CD4-positive, alpha-beta T cell treated with Interleukin-17A for 4 hours (primary cell): ENCODE measurements at places on chromosomes 11 and 22.

GRCh38 chr22:41517172-41518047 is 26.9 kb downstream of the POLR3H start:
- DNase-seq: peak; percentile 60

DNA sequence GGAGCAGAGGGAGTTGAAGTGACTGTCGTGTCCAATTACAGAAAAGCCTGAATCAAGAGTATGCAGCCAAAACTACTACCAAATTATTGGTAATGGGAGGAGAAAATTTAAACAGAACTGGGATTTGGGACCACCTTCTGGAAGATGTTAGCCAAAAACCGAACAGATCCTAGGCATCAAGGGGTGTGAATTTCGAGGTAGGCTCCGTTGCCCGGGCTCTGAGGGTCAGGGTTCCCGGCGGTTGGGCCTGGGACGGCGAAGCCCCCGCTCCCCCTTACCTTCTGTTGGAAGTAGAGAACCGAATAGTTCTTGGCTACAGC is 313 bp downstream of the PRCP start:
- DNase-seq: no peak

- no peak for DNase-seq
Measured at GRCh38 chr11:86978247-86978646, 23.1 kb upstream of the FZD4 start.

- DNase-seq: no peak
Measured at GRCh38 chr11:108559340-108559739, 34.2 kb downstream of the EXPH5 start.

- DNase-seq: no peak
Measured at GRCh38 chr11:119789766-119790407, 60.9 kb upstream of the NECTIN1 start.

- no peak for DNase-seq
Measured at GRCh38 chr22:28044546-28045173, 125.6 kb upstream of the PITPNB start.

GRCh38 chr11:34239465-34240149 is 118.2 kb downstream of the ABTB2 start:
- DNase-seq: no peak

- DNase-seq: no peak
Measured at GRCh38 chr11:72624496-72625201, 49.6 kb downstream of the PDE2A start.

GRCh38 chr11:107713009-107713408 is 1.2 kb upstream of the SLN start:
- no peak for DNase-seq

DNA sequence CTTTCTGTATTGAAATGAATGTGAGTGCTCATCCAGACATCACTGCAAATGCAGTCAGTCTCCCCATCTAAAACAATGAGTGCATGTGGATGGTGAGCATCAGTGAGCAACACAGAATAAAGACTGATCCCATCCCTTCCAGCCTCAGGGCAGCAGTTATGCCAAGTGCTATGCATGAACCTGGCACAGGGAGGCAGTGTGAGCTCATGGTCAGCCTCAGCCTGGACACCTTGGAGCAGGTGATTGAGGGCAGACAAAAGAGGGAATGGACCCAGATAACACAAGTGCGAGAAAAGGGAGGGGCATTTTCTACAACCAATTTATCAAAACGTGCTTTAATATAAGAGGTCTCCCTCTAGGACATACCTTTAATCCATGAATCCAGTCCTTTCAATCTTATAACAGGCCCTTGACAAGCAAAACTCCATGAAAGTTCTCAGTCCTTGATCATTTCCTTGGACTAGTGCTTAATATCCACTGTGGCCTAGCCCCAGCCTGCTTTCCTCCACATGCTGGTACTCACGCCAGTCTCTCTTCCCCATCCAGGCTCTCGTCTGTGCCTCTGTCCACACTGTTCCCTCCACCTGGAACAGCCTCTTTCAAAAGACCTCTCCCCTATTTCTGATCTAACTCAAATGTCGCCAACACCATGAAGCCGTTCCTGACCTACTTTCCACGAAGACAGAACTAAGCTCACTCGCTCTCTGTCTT is 50.5 kb upstream of the LRRC55 start:
- no peak for DNase-seq

DNA sequence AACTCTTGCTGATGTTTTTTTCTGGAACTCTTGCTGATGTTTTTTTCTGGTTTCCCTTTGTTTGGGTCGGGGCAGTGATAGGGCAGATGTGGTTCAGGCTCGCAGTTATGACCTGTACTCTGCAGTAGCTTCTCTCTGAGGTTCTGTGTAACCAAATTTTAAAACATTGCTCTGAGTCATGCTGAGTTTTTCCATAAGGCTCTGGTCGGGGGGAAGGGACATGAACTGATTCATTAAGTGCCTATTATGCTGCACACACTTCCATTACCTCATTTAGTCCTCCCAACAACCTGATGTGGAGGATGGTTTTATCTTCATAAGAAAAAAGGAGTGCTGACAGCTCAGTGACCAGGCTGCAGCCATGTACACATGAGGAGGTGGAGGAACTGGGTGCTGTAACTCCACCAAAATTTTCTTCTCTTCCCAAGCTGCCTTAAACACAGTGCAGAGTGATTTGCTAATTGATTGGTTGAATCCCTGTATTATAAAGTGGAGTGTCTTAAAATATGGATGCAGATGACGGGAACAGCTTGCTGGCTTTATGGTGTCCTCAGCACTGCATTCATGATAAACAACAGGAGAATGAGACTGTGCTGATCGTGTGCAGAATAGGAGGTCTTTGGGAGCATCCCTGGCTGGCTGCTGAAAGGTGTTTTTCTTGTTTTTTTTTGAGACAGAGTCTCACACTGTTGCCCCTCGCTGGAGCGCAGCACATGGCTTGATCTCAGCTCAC is 19.1 kb downstream of the TNRC6B start:
- peak; percentile 36 for DNase-seq

DNA sequence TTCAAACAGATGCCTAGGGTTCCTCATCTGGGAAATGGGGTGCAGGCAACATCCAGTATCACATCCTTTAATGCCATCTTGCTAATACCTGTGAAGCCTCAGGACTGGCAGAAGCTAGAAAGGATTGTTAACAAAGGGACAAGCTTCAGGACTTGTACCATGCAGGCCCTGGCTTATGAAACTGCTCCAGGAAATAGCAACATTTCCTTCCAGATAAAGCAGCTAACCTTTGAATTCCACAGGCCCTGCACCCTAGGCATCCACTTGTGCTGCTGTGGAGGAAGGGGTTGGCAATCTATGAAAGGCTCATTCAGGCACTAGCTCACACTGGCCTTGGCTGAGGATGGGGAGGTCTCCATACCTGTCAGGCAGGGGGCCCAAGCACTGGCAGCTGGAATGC is 87.2 kb downstream of the BTBD10 start:
- DNase-seq: no peak

- DNase-seq: no peak
Measured at GRCh38 chr22:27572278-27572666, 229.3 kb downstream of the MN1 start.

GRCh38 chr11:27233654-27234042 is 129.4 kb downstream of the CCDC34 start:
- no peak for DNase-seq

DNA sequence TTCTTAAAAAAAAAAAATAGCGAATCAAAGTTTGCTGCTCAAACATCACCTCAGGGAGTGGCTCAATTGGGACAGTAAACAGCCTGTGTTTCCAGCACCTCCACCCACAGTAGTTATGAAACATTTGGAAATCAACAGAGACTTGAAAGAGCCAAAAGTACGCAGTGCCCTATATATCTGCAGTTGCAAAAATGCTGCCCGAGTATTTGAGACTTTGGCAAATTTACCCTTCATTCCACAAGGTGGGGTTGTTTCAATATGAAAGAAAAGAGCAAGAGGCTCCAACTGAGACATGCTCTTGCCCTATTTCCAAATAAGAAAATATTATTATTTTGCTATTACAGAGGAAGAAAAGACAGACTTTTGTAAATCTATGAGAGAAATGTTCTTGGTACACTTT is 851.1 kb upstream of the RAG2 start:
- DNase-seq: no peak

DNA sequence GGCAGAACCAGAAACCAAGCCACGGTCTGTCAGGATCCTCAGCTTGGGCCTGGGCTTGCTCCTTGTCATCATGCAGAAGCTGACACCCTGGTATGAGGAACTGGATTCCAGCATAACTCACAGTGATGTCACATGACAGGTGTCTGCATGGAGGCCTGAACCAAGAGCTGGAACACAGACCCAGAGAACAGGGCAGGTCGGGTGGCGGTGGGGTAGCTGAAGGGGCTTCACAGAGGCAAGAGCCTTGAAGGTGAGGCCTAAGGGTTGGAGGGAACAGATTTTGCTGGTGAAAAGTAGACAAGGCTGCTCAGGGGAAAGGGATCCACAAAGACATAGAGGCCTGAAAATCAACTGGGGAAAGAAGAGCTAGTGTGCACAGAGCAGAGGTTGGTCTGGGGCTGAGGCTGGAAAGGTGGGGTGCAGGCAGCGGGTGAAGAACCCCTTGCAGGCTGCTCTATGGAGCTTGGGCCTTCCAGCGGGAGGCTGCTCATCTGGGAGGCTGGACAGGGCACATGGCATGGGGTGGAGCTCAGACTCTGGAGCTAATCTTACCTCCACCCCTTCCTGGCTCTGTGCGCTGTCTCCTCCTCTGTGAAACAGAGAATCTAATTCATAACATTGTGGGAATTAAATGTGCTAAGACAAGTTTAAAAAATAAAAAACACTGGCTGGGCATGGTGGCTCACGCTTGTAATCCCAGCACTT is 18.4 kb upstream of the RPS3 start:
- no peak for DNase-seq

GRCh38 chr22:49166746-49167145 is 660.9 kb downstream of the BRD1 start:
- no peak for DNase-seq

GRCh38 chr11:113629562-113629961 is 76.5 kb downstream of the TMPRSS5 start:
- DNase-seq: no peak

- DNase-seq: no peak
Measured at GRCh38 chr11:127098684-127099083, 98.1 kb upstream of the KIRREL3 start.

GRCh38 chr11:1820463-1821325 is 14.1 kb upstream of the SYT8 start:
- no peak for DNase-seq

DNA sequence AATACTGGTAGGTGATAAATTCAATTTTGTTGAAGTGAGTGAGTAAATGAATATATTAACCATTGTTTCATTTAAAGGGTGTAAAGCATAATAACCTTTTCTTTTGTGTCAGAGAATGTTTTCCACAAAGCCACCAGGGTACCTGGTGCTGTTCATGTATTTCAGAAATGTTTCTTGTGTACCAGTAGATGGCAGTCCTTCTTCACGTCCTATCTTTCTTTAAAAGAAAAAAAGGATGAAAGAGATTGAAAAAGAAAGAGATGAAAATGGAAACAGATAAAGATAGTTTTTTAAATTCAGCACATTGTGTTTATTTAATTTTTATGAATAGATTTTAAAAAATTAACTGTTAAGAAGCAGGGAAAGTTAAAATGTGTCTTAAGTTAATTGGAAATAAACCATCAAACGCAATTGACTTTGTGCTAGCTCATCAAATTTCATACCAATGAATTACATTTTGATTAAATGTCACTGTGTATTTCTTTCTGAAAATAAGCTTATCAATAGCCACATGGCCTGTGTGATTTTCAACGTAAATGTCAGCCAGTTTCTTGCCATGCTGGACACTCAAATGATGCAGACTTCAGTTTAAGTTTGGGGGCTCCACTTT is 65.5 kb upstream of the CHORDC1 start:
- DNase-seq: no peak

- peak; percentile 49 for DNase-seq
Measured at GRCh38 chr11:14908214-14908880, 16.3 kb upstream of the CYP2R1 start.

- DNase-seq: no peak
Measured at GRCh38 chr11:61739966-61740365, 12.5 kb upstream of the MYRF start.

DNA sequence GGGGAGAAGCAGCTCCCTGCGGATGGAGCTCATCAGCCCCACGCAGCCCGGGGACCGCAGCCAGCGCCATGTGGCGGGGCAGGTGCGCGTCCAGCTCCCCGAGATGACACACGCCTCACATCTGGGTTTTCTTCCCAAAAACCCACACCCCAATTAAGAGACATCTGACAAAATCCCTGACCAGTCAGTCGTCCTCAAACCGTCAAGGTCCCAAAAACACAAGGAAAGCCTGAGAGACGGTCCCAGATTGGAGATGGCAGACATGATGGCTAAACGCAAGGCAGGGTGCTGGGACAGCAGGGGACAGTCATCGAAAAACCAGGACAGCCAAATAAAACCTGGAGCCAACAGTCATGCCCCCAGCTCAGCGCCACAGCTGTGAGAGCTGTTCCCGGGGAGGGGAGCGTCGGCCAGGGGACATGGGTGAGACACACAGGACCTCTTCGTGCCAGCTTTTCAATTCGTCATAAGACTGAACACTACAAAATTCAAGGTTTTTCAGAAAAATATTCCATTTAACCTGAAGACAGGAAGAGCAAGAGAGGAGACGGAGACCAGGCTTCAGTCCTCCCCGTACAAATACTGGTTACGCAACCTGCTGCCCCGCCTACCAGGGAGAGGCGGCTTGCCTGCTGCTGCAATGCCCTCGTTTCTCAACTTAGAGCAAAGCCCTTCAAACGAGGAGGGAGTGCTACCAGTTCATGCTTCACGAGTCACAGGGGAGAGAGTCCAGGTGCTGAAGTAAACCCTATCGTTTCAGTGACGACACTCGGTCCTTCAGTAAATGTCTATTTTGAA is 10.5 kb downstream of the TOLLIP start:
- DNase-seq: no peak

DNA sequence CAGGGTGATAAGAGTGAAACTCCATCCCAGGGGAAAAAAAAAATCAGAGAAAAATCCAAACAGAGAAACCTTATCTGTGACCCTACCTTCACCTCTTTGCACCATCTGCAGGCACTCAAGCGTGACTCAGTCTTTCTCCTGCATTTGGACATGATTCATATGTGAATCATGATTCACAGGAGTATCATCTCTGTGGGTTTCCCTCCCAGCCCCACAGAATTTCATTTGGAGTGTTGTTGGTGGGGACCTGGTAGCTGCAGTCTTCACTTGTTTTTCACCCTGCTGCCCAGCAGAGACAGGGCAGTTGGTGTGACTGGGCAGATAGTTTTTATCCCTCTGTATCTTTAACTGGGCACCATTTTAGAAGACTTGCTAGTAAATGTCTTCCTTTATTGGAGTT is 75.7 kb downstream of the DEPDC5 start:
- peak; percentile 27 for DNase-seq

DNA sequence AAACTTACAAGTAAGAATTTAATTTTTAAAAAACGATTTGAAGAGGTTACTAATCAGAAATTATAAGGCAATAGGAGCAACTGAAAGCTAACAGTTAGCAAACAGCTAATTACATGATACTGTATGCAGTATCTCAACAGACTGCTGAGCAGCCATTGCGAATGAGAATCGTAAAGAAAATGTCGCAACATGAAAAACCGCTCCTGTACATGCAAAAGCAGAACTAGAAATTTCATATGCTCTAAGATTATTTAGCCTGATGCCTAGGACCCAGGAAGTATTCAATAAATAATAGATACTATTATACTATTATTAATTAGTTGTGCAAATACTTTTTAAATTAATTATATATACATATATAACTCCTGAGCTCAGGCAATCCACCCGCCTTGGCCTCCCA is 48.7 kb upstream of the EP300 start:
- no peak for DNase-seq

GRCh38 chr11:75147875-75148263 is 3.0 kb upstream of the SLCO2B1 start:
- no peak for DNase-seq

GRCh38 chr11:17974246-17974645 is 38.6 kb downstream of the SERGEF start:
- no peak for DNase-seq

GRCh38 chr11:15663777-15664218 is 549.1 kb downstream of the INSC start:
- no peak for DNase-seq
